Fibroblast of skin of left quadriceps (primary cell): ENCODE measurements at places on chromosomes 3 and 15.

DNA sequence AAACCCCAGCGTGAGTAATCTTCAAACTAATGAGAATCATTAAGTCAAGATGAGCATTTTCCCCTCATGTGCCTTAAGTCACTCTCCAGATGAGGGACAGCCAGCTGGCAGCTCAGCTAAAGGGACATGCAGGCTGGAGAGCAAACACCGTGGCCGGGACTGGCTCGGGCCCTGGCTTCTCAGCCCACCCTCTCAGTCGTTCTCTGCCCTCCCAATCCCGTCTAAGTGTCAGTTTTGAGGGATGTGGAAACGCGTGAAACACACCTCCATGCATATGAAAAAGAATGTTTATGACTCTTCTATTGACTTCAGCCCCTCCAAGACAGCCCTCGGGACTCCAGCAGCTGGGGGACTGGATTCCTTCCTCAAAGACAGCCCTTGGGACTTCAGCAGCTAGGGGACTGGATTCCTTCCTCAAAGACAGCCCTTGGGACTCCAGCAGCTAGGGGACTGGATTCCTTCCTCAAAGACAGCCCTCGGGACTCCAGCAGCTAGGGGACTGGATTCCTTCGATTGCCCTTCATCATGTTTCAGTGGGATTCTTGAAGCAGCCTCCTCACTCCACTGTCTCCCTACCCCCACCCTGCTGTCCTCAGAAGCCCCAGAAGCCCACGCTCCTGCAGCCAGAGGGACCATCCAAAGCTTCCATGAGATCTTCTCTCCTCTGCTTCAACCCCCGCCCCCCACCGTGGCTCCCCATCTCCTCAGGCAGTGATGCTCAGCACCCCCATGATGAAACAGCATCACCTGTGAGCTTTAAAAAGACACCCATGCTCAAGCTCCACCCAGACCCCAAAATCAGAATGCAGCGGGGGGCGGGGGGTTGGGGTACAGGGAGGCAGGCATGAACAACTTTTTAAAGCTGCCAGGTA, 228.9 kb downstream of the XXYLT1 start:
- DNase-seq, result no peak

DNA sequence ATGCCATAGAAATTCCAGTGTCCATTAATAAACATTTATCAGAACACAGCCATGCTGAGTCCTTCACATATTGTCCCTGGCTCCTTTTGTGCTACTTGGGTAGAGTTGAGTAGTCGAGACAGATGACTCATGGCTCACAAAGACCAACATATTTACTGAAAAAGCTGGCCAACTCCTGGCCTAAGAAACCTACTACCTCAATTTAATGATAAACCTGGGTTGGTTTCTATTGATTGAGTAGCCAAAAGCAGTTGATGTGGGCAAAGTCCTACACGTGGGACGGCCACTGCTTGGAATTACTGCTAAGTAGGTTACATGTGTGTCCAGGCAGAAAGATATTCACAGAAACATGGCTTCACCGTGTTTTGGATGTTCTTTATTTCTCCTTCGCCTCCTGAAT, 402.2 kb downstream of the NR2F2 start:
- DNase-seq, result no peak

DNA sequence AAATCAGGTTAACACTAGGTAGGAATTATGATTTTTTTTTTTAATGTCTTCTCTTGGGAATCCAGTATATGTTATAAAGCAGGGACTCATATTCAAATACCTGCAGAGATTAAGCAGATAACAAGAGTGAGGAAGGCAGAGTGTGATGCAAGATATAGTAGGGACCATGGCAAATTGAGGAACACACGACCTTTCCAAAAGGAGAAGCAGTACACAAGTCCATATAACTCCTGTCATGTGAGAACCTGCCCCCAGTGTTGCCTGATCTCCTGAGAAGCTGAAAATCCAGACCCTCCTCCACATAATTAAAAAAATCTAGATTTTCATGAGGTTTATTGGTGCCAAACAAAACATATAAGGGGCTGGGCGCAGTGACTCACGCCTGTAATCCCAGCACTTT, 3.6 kb downstream of the RFC4 start:
- DNase-seq, result no peak

GRCh38 chr3:64836097-64836496, 148.3 kb upstream of the ADAMTS9 start:
- no peak for DNase-seq

GRCh38 chr3:28792604-28793003, 444.0 kb upstream of the AZI2 start:
- no peak for DNase-seq

GRCh38 chr3:55668359-55668758, 181.3 kb upstream of the WNT5A start:
- DNase-seq, result no peak

- DNase-seq, result no peak
Observed at GRCh38 chr15:98567951-98568350, 80.4 kb upstream of the IGF1R start.

DNA sequence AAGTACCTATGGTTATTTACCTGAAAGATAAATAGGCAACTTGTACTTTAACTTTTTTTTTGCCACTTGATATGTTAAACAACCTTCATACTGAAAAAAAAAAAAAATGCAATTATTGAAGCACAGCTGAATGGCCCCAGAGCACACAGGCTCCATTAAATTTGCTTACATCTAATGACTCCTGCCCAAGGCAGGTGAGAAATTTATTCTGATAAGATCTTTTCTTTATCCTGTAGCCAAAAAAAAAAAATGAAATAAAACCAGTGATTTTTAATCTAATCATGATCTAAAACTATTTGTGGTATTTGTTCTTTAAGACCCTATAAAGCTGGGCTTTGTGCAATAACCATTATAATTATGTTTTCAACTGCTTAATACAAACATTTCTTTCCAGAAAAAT, 115.7 kb downstream of the DPH6 start:
- no peak for DNase-seq

- no peak for DNase-seq
Observed at GRCh38 chr15:59394166-59394661, 21.5 kb upstream of the MYO1E start.

DNA sequence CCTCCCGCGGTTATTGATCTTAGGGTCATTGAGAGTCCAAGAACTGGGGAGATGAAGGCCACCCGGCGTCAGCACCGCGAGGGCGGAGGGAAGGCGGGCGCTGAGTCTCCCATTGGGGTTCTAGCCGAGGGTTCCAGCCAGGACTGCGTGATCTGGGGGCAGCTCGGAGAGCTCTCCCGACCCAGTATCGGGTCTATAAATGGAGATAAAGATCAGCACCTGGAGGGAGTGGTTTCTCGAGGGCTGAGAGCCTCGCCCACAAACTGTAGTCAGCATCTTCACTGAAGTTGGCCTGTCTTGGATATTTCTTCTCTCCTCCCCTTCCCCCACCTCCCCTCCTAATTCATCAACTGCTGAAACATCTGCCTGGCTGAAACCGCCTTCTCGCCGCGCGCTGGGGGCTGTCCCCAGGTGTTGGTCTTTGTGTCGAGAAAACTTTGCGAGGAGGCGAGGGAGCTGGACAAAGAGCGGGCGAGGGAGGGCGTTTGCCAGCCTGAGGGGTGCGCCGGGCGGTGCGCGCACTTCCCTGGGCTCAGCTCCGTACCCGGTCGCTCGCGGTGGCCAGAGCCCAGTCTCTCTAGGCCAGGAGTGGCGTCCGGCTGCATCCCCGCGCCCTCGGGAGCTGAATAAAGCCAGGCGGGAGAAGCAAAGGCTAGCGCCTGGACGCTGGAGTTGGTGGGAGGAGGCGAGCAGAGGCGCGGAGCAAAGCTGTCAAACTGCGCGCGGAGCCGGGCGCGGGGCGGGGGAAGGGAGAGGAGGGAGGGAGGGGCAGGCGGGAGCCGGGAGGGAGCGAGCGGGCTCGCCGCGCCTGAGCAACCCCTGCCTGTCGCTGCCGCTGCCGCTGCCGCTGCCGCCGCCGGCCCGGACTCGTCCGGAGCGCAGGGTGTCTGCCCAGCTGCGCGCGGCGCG, at the start of gene ST8SIA2:
Gene ST8SIA2 (plus strand): TSS at position 811 of the 909 bp plus-strand sequence. CDS start 184 bp downstream, outside the sequence.
- peak; percentile 15 for DNase-seq
